ENCODE measurements at places on chromosomes 2 and 18. TPM values are rescaled to one million over a fixed set of nuclear protein-coding genes. Genes with fewer than 3 reads are reported as not detected.

- no peak for DNase-seq
- H3K36me3 ChIP-seq = peaks cover 21% of the 10 kb centered on the region
- H3K27me3 ChIP-seq = no peaks in the 10 kb centered on the region
Observed at GRCh38 chr2:27771202-27771547, 344 bp upstream of the MRPL33 start.

DNA sequence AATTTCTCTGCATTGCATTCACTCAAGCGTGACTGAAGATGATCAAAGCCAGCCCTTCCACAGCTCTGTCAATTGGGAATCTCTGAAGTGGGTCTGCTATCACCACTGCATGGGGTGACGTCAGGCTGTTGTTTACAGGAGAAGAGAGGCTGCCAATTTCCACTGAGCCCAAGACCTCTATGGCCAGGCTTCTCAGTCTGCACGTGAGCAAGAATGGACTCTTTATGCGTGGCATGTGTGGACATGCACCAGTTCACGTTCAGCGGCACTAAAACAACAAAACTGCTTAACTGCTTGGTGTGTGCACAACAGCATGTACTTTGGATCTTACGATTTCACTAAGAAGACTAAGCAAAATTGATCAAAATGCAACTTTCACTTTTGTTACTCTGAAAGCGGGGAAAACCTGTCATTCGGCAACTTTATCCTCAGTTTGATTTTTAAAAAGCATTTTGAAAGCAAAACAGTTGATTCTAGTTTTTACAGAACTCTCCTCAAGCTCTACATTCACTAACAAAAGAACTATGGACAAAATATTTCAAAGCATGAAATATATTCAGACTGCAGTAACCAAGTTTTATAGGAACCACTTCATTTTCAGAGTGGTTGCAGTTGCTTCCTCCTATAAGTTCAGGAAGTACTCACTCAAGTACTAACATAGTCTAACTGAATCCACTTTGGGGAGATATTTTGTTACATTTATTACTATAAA is 77.0 kb upstream of the SERTAD2 start:
- H3K27ac ChIP-seq = peak overlapping the region; percentile 96
- no peaks in the 10 kb centered on the region for H3K27me3 ChIP-seq
- H3K4me3 ChIP-seq = peak overlapping the region; percentile 74
- H3K36me3 ChIP-seq = peaks cover 7% of the 10 kb centered on the region
- peak; percentile 54 for DNase-seq

- H3K27ac ChIP-seq = no peak overlapping the region
- H3K27me3 ChIP-seq = no peaks in the 10 kb centered on the region
- no peak for DNase-seq
- no peak overlapping the region for H3K4me3 ChIP-seq
- no peaks in the 10 kb centered on the region for H3K4me1 ChIP-seq
Observed at GRCh38 chr2:5021136-5021535, 671.0 kb upstream of the SOX11 start.

DNA sequence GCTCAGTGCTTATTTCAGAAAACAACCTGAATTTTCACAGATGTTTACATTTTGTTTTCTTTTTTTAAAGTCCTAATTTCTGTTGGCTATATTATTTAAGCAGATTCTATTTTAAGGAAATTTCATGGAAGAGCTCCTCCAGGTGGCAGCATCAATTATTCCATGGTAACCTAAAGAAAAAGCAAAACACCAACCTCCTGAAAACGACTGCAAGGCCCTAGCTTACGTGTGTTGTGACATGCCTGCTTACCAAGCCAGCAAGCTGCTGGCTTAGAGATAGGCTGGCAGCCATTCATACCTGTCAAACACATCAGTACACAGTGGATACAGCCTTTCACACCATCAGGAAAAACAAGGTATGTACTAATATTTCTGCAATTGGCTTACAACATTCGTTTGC is 64.9 kb downstream of the LPIN2 start:
- H3K27ac ChIP-seq = no peak overlapping the region
- H3K36me3 ChIP-seq = peaks cover 76% of the 10 kb centered on the region
- H3K4me3 ChIP-seq = no peak overlapping the region
- no peak for DNase-seq
- H3K27me3 ChIP-seq = no peaks in the 10 kb centered on the region
- peaks cover 53% of the 10 kb centered on the region for H3K4me1 ChIP-seq

DNA sequence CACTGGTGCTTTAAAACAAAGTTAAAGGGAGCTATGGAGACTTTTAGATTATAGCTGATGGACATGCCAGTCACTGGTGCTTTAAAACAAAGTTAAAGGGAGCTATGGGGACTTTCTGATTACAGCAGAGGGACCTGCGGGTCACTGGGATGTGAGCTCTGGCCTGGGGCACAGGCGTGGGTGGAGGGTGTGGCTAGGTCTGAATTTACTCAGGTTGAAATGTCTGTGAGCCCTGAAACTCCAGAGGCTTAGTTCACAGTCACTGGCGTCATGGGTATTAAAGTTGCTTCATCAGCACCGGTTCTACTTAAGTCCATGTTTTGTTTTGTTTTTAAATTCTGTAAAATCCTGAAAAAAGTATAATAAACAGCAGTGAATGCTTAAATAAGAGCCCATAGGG is 49.0 kb upstream of the TMEM18 start:
- no peak overlapping the region for H3K4me3 ChIP-seq
- H3K36me3 ChIP-seq = no peaks in the 10 kb centered on the region
- H3K27me3 ChIP-seq = peaks cover 25% of the 10 kb centered on the region
- peak; percentile 10 for DNase-seq
- H3K4me1 ChIP-seq = no peaks in the 10 kb centered on the region

DNA sequence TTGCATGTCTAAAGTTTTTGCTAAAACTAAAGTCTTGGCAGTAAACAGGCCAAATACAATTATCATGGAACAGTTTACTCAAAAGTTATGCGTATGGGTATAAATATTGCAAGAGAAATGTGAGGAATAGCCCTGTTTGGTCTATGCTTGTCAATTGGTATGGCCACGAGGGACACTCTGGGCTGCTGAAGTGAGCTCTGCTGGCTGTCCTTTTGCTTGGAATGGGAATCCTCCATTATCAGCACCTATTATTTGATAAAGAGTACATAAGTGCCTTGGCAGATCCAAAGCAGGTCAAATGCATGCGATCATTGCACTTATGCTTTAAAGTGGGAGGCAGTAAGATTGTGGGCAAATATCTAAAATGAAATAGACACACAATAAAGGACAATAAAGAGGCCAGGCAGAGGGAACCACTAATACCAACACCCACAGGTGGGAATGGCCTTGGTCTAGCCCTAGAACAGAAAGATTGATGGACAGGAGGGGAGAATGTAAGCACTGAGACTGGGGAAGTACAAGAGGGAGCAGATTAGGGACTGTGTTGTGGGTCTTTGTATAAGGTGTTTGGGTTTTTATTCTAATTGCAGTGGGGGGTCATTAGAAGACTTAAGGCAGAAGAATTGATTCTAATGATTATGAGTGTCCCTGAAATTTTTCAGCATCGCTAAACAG is 60.0 kb upstream of the NOSTRIN start:
- no peak for DNase-seq
- no peaks in the 10 kb centered on the region for H3K27me3 ChIP-seq
- no peak overlapping the region for H3K27ac ChIP-seq
- H3K4me1 ChIP-seq = peaks cover 5% of the 10 kb centered on the region
- H3K4me3 ChIP-seq = no peak overlapping the region
- peaks cover 6% of the 10 kb centered on the region for H3K36me3 ChIP-seq

The THOC1 gene
- 62.1 TPM for total RNA-seq

The TUBA4B gene
- total RNA-seq = not detected
